Cerebellar nuclear complex (tissue), 1 donor: ENCODE measurements at places on chromosomes 3 and 15.

- DNase-seq = no peak
These were observed 20.6 kb downstream of the ABTB1 start for GRCh38 chr3:127693336-127693843.

DNA sequence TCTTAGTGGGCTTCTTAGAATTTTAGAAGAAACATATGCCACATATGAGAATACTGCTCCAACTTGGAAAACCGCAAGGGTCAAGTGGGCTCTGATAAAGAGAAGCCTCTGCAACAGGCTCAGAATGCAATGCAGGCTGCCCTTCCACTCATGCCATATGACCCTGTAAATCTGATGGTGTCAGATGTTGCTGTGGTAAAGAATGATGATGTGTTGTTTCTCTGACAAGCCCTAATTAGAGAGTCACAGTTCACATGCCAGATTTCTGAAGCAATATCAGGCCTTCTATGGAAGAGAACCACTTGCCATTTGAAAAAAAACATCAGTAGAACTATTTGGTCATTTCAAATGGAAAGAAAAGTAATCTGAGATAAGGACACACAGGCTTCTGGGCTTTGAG lies 749.6 kb downstream of the AGBL1 start:
- no peak for DNase-seq

GRCh38 chr3:62875558-62876002 lies 364 bp upstream of the CADPS start:
- no peak for DNase-seq

GRCh38 chr15:99495430-99496301 lies 70.1 kb upstream of the MEF2A start:
- no peak for DNase-seq

- no peak for DNase-seq
These were observed 43.9 kb downstream of the BOC start for GRCh38 chr3:113255100-113255853.

DNA sequence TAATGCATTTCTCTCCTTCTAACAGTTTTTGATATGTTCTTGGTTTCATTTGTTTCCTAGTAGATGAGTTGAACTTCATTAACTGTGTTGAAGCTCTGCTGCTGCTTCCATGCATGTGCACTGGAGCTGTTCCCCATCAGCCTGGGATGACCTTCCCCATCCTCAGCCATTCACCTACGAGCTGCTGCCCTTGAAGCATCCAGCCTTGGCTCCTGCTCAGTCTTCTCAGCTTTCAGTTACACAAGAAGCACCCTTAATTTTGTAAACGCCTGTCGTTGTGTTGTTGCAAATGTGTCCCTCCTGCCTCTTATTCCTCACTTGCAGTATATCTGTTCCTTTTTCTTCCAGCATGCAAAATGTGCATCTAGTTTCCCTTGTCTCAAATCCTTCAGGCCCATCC lies 8.5 kb upstream of the ZXDC start:
- DNase-seq = no peak

GRCh38 chr15:77527164-77527778 lies 105.4 kb downstream of the LINGO1 start:
- DNase-seq = no peak

GRCh38 chr15:26126819-26127387 lies 263.8 kb upstream of the ATP10A start:
- no peak for DNase-seq

- no peak for DNase-seq
These were observed 196.6 kb downstream of the GAP43 start for GRCh38 chr3:115819785-115820384.

DNA sequence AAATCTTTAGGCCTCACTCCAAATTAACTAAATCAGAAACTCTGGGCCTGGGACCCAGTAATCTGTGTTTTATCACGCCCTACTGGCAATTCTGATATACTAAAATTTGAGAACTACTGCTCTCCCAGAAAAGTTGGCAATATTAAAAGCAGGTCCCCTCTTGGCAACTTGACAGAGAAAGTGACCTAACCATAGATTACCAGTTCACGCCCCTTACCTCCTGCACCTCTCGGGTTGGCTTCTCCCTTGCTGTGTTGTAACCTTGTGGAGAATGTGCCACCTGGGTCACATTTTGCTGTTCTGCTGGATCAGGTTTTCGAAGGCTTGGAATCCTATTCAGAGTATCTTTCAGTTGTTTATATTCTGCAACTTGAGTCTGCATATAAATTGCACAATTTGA lies 59.1 kb downstream of the GOLIM4 start:
- DNase-seq = no peak

DNA sequence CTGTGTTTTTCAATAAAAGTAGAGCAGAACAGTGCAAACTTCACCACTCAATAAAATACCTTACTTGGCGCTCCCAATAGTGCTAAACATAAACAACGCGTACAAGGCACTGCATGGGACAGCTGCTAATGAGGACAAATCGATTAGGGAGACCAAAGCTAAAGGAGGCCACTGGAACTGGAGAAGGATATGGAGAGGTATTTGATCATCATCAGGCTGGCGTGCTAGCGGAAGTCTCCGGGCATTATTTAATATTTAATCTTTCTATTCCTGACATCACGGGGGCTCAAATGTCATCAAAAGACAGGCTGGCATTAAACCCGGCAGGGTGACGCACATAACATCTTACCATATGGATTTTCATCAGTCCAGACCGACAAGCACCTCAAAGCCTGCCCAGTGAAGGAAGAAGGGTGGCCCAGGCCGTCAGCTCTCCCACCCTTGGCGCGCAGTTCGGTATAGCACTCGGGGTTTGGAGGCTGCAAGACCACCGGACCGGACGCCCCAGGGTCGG lies 604 bp downstream of the CCPG1 start:
- no peak for DNase-seq

GRCh38 chr3:25433106-25433505 lies 5.0 kb downstream of the RARB start:
- DNase-seq = no peak

- DNase-seq = no peak
These were observed 283.1 kb upstream of the LRRFIP2 start for GRCh38 chr3:37457378-37458065.

- DNase-seq = no peak
These were observed 1.5 kb upstream of the NCKIPSD start for GRCh38 chr3:48687220-48687678.
